Activated CD8-positive, alpha-beta T cell treated with anti-CD3 and anti-CD28 coated beads for 36 hours (primary cell): ENCODE measurements at places on chromosomes 2 and 18.

DNA sequence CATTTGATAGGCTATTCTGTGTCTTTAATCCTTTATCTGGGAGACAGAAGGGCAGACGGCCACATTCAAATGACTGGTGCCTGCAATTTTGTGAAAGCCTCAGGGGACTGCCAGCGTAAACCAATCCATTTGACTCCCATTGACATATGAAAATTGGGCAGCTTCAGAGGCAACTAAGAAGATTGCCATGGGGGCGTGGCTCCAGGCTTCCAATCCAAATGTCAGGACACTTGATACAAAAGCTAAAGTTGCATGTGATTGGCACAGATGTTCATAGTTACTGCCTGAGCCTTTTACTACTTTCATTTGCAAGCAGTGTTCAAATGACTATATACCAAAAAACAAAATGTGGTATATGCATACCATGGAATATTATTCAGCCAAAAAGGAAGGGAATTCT is 42.0 kb downstream of the SPC25 start:
- no peak for DNase-seq

DNA sequence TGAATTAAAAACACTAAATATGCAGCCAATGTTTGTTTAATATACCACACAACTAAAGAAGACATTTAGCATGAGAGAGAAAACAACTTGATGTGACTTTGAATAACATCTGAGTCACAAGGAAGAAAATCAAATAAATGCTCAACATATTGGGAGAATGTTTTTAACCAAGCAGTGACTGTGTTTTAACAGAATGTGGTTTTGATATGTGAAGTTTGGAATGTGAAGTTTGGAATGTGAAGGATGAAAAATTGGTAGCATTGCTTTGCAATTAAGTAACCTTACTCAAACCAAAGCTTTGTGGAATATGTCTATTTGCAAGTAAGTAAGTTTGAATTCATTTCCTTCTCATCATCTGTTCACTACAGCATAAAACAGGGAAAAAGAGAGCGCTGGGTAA is 128.2 kb upstream of the DNAJC10 start:
- no peak for DNase-seq

DNA sequence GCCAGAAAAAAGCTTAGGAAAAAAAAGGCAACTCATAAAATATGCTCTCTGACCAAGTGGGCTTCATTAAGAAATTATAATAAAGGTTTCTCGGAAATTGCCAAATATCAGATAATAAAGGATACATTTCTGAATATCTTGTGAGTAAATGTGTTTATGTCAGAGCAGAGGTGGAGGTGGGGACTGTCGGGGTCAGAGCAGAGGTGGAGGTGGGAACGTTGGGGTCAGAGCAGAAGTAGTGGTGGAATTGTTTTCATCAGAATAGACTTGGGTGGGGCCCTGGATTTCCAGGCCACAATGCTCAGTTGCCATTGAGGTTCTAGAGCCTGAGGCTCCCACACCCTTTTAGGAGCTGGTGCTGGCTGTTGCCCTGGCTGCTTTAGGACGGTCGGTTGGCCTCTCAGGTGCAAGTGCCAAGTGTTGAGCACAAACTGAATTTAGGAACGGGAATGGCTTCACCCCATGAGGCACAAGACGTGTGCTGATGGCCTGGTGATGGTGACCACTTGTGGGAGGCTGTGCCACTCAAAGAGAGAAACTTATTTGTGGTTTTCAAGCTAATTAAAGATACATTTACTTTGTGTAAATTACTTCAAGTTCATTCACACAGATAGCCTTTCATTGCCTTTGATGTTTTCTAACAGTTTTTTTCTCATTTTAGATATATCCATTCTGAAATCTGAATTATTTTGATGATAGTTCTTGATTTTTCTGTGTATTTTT is 131.5 kb downstream of the ATP9B start:
- DNase-seq: peak; percentile 26

GRCh38 chr18:28960146-28960545 is 783.2 kb upstream of the CDH2 start:
- no peak for DNase-seq

DNA sequence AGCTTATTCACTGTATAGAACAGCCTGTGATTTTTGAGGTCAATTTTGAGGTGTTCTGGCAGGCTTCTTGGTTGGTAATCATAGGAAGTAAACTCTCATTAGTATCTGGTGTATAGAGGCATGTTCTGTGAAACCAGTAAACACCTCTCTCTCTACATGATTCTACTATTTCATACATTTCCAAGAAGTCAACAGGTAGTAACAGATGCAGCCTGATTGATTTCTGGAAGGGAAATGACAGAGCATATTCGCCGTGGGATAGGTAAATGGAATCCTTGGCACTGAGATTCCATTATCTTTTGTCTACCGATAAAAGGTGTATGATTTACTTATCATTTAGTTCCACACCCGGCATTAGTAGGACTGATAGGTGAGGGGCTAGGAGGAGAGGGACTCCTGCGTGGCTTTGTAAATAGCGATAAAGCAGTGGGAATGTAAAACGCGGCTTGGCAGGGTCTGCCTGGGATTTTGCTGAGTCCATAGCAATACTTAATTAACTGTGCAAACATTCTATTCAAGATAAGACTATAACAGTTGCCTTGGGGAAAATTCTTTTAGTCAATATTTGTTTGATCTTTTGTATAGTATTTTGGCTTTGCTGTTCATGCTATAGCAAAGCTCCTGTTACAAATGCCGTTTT is 32.3 kb downstream of the LYPD6B start:
- no peak for DNase-seq

GRCh38 chr2:235520787-235521186 is 26.9 kb downstream of the AGAP1 start:
- no peak for DNase-seq
